Gastrocnemius medialis (tissue), 4 donors: ENCODE measurements at places on chromosomes 4 and X. TPM values are rescaled to one million over a fixed set of nuclear protein-coding genes. Genes with fewer than 3 reads are reported as not detected.

- no peak for DNase-seq
Observed at GRCh38 chr4:13701937-13702446, 74.5 kb upstream of the BOD1L1 start.

GRCh38 chr4:156954587-156954986, 17.0 kb downstream of the PDGFC start:
- DNase-seq: peak; percentile 14

DNA sequence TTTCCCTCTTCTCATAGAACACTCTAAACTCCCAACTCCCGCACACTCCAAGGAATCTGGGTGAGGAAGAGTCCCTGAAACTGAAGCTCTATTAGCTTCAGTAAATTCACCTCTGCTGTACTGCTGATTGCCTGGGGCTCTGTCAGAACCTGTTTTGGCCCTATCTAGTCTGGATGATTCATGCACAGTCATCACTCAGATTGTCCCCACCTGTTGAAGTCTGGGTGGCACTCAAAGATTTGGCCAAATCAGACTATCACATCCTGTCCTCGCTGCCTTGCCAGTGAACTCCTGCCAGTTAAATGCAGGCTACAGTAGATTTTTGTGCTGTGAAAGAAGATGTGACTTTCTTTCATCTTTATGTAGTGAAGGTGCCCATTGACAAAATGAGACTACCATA, 63.5 kb upstream of the EMCN start:
- DNase-seq: peak; percentile 85

DNA sequence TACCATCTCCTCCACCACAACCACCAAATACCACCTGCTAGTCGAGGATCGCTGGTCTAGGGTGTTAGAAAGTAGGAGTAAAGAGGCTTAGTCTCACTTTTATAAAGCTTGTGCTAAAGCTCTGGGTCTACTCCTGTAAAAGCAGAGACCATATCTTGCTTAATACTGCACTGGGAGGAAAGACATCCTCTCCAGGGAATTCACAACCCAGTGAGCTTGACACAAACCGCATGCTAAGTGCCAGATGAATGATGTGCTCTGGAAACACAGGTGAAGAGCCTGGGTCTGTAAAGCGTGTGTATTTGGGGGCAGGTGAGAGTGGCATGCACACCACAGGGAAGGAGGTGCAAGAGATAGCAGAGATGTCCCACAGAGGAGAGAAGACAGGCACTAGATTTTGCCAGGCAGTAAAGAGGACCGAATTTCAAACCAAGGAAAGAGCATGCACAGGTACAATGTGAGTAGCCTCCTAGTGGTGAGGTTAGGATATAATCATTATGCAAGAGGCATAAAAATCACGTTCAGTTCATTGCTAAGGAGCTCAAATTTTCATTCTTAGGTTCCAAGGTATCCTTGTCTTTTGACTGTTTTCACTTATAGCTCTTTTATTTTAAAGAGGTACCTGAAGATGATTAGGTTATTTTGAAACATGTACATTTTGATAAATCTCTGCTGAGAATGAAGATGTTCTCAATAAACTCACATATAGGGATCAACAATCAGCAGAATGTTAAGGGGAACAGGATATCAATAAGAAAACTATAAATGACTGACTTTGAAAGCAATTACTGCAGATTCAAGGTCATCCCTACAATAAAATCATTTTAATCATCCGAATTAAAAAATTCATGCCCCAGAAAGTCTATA, 20.7 kb downstream of the TAPT1 start:
- DNase-seq: no peak

DNA sequence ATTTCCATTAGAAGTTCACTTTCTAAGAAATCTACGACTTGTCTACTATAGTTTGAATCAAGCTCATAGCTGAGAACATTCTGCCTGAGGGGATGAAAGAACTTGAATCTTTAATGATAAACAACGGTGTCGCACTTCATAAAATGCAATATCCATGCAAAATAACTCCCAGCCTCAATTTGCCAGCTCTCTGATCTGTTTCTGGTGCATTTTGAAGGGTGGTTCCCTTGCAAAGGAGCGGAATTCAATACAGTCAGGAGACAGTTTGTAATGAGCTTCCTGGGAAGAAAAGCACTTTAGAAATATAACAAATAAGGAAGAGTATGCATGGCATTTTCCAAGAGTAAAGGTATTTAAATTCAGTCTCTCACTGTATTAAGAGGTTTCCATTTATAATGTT, 80.0 kb downstream of the PCYT1B start:
- no peak for DNase-seq

DNA sequence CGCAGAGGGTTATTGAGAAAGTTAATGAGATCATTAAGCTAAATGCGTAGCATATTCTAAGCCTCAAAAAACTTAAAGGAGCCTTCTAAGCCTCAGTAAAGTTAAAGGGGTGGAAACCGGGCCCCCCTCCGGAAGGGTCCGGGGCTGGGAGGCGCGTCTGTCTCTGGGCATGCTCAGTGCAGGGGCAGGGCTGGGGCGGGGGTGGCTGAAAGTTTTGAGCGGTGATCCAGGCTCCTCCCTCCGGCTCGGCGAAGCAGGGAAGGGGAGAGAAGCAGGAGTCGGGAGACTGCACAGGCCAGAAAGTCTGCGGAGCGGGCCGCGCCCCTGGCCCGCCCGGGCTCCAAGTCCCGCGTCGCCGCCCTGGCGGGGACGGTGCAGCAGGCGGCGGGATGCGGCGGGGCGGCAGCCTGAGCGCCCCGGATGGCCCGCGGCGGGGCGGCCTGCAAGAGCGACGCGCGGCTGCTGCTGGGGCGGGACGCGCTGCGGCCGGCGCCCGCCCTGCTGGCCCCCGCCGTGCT, at the start of gene EVC:
TSS of gene EVC (plus strand) at position 241 of the 518 bp plus-strand sequence. CDS start at position 421, 180 bp downstream.
- peak; percentile 42 for DNase-seq

- no peak for DNase-seq
Observed at GRCh38 chrX:70553516-70553915, 108.9 kb downstream of the DLG3 start.

- DNase-seq: no peak
Observed at GRCh38 chr4:44983083-44983482, 256.7 kb upstream of the GNPDA2 start.

DNA sequence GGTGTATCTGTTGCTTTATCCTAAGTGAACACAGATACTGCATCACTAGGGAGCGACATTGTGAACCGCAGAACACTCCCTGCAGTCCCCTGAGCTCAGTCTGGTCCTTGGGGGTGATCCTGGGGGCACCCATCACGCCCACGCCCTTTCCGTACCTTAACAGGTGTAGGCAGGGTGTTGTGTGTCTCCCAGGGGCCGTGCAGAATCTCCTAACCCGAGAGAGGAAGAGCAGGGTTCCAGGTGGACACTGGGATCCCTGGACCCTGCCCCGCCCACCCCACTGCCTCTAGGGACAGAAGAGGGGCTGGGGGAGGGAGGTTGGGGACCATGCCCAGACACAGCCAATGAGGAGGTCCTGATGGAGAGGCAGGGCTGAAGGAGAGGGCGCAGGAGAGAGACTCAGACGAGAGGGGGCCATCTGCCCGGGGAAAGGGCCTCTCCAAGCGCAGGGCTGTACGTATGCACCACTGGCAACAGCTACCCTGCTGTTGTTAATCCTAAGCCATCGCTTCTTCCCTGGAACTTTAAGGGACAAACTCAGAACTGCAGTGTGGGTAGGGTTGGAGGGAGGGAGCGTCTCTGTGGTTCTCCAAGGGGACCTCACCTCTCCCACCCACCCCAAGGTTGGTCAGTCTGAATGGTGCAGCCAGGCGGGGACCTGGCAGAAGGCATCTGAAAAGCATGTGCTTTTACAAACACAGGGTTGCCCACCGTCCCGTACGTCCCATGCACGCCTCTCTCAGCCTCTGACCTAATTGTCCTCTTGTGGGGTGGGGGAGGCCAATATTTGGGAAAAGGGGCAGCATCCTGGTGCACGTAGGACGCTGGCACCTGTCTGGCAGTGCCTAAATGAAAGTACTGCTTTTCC, 2.5 kb downstream of the P2RY8 start:
- DNase-seq: no peak

- DNase-seq: no peak
Observed at GRCh38 chr4:85722807-85723206, 247.9 kb downstream of the ARHGAP24 start.

DNA sequence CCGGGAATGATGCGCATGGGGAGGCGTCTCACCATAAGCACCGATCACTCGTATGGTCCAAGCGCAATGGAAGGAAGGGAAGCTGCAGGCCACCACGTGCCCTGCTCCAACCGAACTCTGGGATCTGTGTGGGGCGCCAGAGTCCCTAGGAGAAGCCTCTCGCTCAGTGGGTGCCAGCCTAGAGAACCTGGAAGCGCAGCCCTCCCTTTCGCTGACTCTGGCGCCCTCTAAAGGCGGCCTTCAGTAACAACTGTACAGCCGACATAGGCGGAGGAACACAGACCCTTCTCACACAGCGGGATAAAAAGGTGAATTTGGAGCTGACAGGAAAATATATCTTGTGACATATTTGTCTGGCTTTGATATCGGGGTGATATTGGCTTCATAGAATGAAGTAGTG, 76.0 kb downstream of the INTS6L start:
- DNase-seq: peak; percentile 8

GRCh38 chrX:29992083-29992482, 223.3 kb upstream of the MAGEB2 start:
- no peak for DNase-seq

DNA sequence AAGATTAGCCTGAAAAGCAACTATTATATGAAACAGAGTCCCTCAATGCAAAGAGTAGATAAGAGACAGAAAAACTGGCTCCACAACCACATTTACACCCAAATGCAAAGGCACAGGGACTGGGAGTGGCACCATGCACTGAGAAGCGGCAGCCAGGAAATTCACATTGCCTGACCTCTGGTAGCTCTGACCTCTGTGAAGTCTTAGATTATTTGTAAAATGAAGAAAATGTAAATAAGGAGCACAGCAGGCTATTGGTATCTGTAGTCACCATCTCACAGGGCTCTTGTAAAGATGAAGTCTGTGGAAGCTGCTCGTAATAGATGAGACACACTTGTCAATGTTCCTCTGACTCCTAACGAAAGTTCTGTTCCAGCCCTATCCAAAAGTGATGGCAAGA, 69.7 kb downstream of the FAT1 start:
- DNase-seq: no peak

DNA sequence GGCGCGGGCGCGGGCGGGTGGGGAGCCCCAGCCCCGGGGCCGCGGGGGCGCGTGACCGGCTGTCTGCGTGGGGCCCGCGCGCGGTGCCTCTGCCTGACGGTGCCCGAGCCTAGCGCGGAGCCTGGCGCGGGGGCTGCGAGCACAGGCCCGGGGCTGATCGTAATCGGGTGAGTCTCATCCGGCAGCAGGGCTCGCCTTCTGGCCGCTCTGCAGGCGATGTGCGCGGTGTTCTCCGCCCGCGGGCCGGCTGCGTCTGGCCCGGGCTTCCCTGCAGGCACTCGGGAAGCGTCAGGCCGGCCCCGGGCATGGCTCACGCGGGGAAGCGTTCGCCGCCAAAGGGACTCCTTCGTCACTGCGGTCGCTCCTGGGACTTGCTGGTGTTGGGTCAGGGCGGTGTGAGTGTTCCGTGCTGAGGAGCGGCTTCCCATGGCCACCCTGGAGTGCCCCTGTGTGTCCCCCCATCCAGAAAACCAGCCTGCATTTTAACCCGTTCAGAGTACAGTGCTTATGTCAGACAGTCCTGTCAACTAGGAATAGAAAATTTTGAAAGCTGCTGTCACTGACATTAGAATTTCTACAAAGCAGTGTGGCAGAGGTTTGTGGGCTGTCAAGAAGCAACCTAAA, 40.6 kb downstream of the FAM149A start:
- peak; percentile 21 for DNase-seq

- DNase-seq: no peak
Observed at GRCh38 chr4:71379126-71379525, 40.3 kb downstream of the SLC4A4 start.

DNA sequence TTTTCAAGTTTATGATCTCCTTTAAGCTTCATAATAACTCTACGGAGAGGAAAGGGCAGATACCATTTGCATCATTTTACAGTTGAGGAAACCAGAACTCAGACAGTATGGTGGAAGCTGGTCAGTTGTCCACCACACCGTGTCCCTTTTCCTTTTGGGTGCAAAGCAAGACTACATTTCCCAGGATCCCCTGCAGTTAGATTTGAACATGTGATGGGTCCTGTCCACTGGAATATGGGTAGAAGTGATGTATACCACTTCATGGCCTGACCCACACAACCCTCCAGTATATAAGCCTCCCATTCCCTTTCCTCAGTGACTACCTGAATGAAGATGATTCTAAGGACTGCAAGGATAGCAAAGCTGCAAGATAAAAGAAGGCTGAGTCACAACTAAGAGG, 74.7 kb downstream of the BEND2 start:
- DNase-seq: no peak

GRCh38 chr4:149344436-149344835, 471.2 kb downstream of the IQCM start:
- DNase-seq: no peak

DNA sequence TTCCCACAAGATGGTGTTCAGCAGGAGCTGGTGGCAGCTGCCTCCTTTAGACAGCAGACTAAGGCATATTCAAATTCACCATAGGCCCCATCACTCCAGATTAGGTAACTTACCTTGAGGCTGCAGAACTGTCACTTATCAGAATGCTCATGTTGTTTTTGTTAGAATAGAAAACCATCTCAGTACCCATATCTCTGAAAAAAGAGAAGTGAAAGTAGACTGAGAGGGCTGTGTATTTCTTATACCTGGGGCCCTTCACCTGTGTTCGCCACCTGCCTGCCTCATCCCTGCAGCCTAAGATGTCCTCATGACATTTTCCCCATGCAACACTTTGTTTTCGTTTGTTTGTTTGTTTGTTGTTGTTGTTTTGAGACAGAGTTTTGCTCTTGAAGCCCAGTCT, 32.9 kb upstream of the SPRY1 start:
- no peak for DNase-seq

- no peak for DNase-seq
Observed at GRCh38 chrX:13689741-13690211, 848 bp downstream of the RAB9A start.

DNA sequence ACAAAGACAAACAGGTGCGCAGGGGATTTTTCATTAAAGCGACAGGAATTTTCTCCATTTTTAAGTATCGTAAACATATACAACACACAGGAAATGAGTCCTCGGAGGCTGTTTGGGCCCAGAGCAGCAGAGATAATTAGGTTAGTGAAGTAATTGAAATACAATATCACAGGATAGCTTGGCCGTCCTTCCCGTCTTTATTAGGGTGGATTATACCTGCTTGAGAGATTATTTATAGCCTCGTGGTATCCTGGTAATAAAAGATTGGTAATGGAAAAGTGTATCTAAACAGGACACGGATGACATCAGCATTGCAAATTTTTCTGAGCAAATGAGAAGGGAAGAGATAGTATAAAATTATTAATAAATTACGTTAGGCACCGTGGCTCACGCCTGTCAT, 68.2 kb downstream of the CRLF2 start:
- DNase-seq: no peak

MAGEA12 gene
- total RNA-seq: not detected

NCAPG gene
- total RNA-seq: 0.25 TPM

ARAP2 gene
- total RNA-seq: 0.32 TPM

FATE1 gene
- not detected for total RNA-seq

UGT2B17 gene
- not detected for total RNA-seq

ESX1 gene
- not detected for total RNA-seq

PLA2G12A gene
- total RNA-seq: 49.6 TPM

STARD8 gene
- 9.4 TPM for total RNA-seq
